ENCODE measurements at places on chromosomes 7 and 10.

DNA sequence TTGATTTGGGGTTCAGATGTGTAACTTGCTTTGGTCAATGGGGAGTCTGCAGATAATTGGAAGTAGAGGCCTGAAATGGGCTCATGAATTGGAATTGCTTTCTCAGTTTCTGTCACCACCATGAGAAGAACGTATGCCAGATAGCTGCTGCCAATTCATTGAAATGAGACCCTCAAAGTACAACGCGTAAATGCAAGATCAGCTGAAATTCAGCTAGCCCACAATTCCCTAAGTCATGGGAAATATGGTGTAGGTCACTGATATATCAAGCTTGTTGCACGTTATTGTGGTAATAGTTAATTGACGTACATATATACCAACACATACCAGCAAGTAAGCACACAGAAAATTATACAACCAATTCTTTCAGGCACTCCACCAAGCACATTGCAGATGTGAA lies 520.0 kb downstream of the NRG3 start:
- no peak for DNase-seq

- DNase-seq, result no peak
These were observed 40.6 kb upstream of the ZEB1 start for GRCh38 chr10:31278279-31278941.

DNA sequence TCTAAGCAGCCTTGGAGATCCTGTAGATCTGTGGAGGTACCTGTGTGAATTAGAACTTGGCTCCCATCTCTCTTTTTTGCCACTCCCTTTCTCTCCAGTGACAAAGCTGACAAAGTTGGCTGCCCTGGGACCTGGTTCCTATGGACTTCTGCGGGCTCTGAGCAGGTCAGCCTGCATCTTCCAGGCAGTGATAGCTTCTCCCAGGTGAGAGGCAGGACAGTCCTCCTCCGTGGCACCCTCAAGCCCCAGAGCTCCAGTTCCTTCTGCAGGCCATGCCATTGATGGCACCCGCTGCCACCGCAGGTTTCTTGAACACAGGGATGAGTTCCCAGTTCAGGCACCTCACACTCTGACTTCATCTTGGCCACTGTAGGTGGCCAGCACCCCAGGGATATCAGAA lies 73.5 kb upstream of the GRB10 start:
- DNase-seq, result peak; percentile 14

DNA sequence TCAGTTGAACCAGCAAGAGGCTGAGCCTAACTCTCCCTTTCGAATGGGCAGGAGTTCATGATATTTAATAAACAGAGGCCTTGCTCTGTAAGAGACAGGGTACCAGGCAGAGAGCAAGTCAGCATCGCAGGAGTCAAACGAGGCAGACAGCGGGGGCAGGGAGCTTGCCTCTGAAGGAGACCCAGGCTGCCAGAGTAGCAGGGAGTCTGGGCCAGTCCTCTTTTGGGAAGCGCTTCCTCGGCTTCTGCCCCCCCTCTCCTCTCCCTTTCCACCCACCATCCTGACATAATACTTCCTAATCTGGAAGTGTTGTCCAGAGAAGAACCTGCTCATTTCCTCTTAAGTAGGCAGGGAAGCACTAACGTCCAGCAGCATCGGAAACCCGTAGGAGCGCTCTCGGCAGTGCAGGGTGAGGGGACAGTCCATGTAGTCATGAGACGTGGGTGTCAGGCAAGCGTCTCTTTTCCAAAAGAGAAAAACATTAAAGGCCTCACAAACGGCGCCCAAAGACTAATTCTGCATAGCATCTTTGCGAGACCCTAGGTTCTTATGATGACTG lies 171.1 kb downstream of the EGFR start:
- DNase-seq, result peak; percentile 25

GRCh38 chr10:105170521-105170920 lies 529.4 kb downstream of the SORCS3 start:
- DNase-seq, result no peak

DNA sequence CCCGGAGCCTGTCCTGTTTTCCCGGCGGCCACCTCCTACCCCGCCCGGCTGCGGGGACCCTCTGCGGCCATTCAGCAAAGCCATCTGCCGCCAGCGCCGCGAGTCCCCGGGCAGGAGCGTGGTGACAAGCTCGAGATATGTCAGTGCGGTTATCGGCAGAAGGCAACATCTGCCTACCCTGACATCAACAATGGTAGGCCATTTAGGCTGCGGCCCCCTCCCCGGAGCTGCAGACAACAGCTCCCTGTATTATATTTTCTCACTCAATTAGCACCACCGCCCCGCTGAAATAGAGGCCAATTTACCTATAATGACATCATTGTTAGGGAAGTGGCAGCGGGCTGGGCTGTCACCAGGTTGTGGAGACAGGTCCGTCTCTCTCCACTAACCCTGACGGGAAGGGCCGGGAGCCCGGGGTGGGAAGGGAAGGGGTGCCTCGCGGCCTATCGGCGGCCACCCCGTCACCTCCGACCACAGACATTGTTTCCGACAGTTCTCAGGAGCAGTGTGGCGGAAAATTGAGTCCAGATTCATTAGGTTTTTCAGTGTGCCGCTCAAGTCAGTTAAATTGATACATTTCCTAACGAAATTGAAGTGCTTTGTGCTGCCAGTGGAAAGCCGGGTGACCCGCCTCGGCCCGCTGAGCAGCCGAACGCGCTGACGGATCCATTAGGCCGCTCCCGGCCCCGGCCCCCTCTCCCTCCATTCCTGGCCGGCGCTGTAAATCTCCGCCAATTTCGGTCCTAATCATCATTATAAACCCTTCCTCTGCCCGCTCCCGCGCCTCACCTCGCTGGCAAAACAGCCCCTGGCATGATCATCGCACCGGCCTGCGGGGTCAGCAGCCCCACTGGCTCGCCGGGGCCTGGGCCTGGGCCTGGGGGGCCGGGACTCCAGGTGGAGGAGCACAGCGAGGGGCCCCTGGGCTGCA lies 43.0 kb downstream of the UNCX start:
- DNase-seq, result no peak

DNA sequence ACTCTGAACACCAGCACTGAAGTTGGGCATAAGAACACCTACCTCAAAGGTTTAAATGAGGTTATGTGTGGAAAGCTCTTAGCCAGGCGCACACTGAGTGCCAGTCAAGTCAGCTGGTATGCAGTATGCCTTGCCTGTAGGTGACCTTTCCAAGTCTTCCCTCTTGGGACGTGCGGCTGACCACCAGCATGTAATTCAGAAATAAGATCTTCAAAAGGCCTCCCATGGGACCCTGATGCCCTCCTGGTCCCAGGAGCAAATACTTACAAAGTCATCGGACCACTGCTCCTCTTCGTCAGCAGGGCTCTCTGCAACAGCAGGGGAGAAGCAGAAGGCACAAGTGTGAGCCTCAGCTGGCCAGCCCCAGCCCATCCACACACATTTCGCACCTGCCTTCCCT lies 40.8 kb downstream of the BLNK start:
- DNase-seq, result no peak

- no peak for DNase-seq
These were observed 321.3 kb downstream of the BICC1 start for GRCh38 chr10:58833771-58834561.

DNA sequence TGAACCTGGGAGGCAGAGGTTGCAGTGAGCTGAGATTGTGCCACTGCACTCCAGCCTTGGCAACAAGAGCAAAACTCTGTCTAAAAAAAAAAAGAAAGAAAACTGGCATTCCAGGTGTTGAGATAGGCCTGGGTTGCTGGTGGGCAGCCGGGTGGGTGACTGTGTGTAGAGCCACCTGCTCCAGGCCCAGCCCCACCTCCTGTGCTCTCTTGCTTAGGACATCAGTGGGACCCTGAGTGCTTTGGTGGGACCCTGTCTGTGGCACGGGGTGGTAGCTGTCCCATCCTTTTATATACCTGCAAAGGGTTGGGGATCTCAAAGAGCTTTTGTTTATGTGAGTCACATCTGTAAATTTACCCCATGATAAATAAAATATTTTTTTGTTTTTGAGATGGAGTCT lies 6.2 kb downstream of the PAOX start:
- DNase-seq, result no peak

DNA sequence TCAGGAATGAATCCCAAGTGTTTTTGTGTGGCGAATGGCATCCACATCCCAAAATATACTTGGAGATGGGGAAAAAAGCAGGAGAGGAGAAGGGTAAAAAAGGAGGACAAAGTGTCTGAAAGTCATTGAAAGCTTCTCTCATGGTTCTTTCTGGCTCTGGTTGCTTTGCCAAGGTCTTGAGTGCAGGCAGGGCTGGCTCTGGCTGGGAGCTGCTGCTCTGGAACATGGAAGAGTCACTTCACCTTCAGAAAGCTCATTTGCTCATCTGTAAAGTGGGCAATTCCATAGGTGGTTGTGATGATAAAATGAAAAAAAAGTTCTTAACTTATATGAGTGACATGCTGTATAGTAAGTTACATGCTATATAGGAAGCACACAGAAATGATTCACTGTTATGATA lies 2.9 kb upstream of the PRSS2 start:
- no peak for DNase-seq

DNA sequence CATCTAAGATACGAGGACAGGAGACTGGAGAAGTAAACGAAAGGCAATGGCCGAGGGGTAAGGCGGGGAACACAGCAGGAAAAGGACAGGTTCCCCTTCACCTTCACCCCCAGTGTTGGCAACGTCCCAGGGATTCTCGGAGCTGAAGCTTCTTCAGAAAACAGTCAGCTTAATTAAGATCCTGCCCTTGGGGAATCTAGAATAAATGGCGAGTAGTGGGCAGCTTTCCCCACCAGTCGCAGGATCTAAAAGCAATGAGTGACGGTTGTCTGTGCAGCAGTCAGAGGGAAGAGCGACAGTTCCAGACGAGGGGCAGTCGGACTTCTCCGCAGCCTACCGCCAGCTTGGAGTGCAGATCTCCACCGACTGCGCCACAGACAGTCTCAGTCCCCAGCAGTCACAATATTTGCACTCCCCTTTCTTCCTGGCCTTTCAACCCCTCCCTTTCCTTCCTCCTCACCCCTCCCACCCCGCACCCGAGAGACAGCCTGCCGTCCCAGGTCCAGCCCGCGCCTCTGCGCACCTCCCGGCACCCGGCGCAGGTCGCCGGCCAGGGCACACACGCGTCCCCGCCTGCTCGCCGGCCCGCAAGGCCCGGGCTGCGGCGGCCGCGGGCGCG lies 10.9 kb upstream of the SP8 start:
- no peak for DNase-seq

DNA sequence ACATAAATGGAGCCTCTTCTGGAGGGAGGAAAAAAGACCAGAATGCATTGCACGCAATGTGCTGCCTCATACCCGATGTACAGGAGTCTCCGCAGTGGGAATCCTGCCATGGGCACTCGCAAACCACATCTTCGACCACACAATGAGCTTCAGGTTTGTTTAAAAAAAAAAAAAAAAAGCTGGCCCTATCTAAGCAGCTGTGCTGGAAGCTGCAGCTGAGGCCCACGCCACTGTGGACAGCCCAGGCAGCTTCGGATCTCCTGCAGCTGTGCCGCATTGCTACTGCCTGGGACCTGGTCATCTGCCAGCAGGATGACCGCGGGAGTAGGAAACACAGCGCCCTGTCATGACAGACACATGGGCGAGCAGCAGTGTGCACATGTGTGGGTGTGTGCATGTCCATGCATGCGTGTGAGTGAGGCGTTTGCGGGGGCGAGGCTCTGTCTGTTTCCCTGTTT lies 26.0 kb downstream of the EN2 start:
- DNase-seq, result no peak

GRCh38 chr10:102452672-102453340 lies 1.5 kb upstream of the C10orf95 start:
- no peak for DNase-seq

- DNase-seq, result no peak
These were observed 85.5 kb downstream of the GLRX3 start for GRCh38 chr10:130221456-130222375.

- no peak for DNase-seq
These were observed 560.3 kb downstream of the ATRNL1 start for GRCh38 chr10:115653473-115653872.

DNA sequence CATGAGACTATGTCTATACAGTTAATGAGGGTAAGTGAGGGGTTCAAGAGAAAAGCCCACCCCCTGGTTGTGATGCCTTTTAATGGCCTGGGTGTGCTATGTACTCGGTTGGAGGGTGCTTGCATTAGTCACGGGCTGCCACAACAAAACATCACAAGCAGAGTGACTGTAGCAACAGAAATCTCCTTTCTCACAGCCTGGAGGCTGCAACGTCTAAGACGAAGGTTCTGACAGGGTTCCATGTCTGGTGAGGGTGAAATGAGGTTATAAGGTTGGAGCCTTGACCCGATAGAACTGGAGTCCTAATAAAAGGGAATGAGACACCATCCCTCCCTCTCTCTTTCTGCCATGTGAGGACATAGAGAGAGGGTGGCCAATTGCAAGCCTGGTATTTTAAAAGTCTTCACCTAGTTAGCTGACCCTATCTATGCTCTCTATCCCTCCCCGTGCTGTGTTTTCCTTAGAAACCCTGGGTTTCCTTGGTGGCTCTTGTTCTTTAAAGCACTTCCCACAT lies 126.0 kb upstream of the GDF10 start:
- DNase-seq, result no peak

DNA sequence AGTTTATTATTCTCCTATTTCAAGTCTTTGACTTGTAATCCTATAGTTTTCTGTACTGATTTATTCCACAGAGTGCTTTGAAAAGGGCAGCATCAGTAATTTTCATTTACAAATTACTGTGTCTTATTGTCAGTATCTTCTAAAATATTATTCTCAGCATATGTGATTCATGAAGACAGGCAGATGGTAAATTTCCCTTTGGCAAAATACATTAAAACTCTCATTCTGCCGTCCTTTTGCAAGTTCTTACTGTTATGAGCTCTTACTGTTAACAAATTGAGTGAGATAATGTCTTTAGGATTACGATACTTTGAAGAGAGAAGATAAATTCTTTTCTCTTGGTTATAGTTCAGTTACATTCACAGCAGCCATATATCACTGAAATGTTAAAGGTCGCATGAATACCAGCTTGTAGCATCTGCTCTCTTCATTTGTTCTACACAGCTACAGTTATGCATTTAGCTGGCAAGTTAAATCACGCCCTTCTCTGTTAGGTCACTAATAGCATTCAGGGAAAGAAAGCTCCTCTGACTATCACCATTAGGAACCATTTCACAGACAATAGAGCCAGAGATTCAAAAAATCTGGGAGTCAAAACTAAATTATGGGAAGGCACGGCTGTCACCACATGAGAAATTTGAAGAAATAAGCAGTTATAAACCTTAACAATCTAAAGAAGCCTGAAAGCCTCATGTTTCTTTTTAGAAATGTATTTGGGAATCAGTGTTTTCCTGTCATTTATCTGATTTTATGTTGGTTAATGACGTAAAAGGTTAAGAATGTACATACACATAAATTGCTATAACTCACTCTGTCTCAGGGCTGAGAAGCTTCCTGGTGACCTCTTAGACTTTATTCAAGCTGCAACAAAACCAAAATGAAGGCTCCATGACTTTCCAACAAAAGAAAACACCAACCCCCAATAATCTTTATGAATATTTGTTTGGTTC lies 109.6 kb upstream of the SP4 start:
- DNase-seq, result no peak

All from liver (tissue), 10 donors.